ENCODE measurements at places on chromosomes 11 and 22.

- DNase-seq, result peak; percentile 42
Measured at GRCh38 chr22:50010676-50011446, 1.7 kb downstream of the IL17REL start.

DNA sequence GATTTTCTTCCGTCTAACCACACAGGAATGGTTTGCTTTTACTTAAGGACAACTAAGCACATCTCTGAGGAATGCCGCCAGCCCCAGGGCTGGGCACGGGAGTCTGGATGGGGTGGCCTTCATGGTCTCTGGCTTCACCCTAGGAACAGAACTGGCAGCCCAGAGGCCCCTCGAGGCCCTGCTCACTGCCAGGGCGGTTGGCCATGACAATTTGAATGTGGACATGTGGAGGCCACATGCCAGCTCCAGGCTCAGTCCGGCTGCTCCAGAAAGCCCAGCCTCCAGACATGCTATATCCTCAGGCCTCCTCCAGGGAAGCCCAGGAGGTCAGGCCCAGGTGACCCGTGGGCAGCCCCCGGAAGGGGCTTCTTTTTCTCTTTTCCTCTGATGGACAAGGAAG is 84.0 kb upstream of the FGF3 start:
- DNase-seq, result no peak

DNA sequence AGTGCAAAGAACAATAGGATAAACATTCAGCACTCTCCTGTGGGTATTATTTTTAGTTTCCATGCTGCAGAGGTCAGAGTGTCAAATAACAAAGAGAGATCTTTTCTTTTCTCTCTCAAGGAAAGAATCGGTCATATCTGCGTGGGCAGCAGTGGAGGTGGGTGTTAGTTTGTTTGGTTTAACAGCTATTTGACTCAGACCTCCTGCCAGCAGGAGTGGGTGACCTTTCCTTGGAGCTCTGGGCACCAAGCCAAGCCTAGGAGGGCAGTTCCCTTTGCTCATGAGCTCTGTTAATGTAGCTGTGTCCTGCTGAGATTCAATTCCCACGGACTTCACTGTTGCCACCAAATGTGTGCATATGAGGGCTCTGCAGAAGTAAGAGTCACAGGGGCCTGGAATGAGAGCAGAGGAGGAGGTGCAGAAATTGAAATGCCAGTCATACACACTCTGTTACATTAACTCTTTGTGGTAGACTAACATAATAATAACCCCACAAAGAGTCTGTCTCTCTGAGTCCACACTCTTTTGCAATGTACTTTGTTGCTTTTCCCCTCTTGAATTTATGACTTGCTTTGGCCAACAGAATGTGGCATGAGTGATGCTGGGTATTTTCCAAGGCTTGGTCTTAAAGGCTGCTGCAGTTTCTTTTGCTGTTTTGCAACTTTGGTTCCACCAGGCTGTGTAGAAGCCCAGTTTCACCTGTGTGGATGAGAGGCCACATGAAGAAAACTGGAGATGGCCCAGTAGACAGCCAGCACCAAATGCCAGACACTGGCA is 76.0 kb upstream of the GRK3 start:
- no peak for DNase-seq

- DNase-seq, result no peak
Measured at GRCh38 chr11:43941257-43941994, 1.0 kb upstream of the C11orf96 start.

GRCh38 chr11:18193010-18193409 is 20.4 kb downstream of the MRGPRX4 start:
- no peak for DNase-seq

- no peak for DNase-seq
Measured at GRCh38 chr22:31754813-31755212, 994 bp downstream of the DEPDC5 start.

GRCh38 chr11:95863486-95864140 is 60.3 kb downstream of the MTMR2 start:
- DNase-seq, result no peak

DNA sequence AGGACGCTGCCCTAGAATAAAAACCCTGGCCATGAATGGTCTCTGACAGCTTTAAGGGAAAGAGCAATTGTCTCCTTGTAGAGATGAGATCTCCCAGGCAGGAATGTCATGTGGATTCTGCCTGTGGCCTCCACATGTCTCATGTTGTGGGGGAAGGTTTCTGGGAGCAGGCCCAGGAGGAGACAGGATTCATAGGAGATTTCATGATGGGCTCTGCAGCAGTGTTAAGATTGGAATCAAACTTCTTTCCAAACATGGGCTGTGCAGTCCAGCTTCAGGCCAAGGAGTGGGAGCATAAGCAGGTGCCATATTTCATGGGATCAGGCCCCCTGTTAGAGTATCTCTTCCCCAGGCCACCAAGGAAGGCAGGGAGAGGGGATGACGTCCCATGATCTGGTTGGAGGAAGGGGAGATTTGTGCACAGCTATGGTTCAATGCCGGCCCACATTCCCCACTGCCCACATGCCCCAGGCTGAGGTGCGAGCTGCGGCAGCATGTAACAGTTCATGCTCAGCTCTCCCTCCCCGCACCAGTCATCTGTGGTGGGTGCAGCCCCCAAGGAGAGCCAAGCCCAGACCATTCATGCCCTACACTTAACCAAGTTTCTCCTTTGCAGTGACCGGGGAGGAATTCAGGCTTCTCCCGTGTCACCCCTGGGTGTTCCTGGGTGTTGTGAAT is 42.5 kb downstream of the LMO1 start:
- no peak for DNase-seq

- no peak for DNase-seq
Measured at GRCh38 chr11:117309310-117309709, 6.7 kb downstream of the BACE1 start.

- DNase-seq, result no peak
Measured at GRCh38 chr22:37353839-37354238, 71.5 kb downstream of the CYTH4 start.

DNA sequence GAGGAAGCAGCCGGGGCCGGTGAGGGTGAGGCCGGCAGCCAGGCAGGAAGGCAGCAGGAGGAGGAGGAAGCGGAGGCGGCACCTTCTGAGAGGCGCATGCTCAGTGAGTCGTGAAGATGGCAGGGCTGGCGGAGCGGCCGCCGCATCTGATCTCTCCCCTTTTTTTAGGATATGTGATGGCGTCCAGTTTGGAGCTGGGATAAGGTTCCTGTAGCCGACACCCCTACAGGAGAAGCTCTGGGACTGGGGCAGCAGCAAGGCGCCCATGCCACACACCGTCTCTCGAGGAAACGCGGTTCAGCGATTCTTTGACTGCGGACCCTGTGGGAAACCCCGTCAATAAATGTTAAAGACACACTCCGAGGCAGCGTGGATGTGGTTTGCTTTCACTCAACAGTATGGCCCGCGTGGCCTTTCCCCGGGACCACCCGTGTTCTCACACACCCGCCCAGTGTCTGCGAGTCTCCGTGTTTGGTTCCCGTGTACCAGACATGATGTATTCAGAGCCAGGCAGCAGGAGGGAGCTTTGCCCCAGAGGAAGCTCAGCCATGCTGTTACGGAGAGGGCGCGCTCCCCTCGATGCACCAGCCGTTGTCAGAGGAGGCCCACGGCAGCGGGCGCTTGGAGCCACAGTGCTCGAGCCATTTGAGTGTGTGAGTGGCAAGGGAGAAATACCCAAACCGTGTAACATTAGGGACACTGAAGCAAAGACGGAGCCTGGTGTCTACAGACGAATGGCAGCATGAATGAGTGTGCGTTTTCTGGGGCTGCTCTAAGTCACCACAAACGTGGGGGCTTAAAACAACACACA is 27.7 kb upstream of the PARVB start:
- DNase-seq, result peak; percentile 51

DNA sequence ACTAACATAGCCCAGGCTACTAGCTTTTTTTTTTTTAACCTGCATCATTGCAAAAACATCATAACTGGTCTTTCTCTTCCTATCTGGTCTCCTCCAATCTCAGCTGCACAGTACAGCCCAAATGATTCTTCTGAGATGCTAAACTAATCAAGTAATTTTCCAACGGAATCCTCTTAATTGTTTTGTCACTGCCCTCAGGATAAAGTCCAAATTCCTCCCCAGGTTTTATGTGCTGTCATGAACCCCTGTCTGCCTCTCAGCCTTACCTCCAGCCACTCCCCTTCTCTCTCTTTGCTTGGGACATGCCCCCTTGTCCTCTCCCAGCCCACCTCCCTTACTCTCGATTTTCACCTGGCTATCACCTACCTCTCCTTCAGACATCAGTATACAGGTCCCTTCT is 12.5 kb downstream of the APBB1 start:
- DNase-seq, result no peak

DNA sequence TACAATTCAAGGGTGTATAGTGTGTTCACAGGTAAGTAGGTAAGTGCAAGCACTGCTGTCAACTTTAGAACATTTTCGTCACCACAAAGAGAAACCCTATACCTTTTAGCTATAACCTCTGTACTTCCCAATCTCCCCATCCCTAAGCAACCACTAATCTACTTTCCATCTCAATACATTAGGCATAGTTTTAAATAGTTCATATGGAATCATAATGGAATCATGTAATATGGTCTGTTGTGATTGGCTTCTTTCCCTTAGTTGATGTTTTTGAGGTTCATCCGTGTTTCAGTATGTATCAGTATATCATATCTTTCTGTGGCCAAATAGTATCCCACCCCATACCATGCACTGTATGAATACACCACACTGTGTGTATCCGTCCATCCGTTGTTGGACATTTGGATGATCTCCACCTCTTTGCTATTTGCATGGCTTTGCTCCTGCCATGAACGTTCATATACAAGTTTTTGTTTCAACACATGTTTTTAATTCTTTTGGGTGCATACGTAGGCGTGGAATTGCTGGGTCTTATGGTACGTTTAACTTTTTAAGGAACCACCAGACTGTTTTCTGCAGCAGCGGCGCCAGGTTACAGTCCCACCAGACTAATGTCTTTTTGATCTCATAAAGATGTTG is 27.7 kb upstream of the OPCML start:
- no peak for DNase-seq

DNA sequence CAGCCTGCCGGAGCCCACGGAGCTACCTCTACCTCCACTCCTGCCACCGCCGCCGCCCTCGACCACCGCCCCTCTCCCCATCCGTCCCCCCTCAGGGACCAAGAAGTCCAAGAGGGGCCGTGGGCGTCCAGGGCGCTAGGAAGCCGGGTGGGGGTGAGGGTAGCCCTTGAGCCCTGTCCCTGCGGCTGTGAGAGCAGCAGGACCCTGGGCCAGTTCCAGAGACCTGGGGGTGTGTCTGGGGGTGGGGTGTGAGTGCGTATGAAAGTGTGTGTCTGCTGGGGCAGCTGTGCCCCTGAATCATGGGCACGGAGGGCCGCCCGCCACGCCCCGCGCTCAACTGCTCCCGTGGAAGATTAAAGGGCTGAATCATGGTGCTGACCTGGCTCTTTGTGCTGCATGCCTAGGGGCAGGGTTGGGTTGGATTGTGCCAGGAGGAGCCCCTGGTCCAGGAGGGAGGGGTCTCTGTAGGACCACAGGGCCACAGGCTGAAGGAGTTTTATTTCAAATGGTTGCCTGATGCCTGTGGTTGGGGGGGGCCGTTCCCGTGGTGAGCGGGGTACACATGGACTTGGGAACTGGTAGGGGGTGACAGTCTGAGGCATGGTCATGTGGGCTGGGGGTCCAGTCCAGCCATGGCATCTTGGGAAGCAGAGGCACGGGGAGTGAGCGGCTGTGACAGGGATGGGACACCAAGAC is 2.3 kb downstream of the PTPRCAP start:
- no peak for DNase-seq

DNA sequence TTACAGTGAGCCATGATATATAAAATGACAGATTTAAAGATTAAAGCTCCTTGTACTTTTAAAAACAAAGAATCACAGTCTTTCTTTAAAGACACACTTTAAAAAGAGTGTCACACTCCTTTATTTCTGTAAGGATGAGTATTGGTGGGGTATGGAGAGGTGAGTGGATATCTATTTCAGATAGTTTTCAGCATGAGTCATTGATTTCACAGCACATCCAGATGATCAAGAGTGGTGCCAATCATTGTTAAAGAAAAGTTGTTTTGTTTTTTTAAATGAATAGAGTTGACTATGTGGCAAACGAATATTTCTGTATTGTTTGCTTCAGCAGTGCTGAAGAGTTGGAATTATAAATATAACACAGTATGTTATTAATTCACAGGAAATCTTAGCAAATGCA is 52.5 kb downstream of the FAR1 start:
- no peak for DNase-seq

GRCh38 chr11:103881584-103881983 is 154.9 kb upstream of the DDI1 start:
- DNase-seq, result no peak

DNA sequence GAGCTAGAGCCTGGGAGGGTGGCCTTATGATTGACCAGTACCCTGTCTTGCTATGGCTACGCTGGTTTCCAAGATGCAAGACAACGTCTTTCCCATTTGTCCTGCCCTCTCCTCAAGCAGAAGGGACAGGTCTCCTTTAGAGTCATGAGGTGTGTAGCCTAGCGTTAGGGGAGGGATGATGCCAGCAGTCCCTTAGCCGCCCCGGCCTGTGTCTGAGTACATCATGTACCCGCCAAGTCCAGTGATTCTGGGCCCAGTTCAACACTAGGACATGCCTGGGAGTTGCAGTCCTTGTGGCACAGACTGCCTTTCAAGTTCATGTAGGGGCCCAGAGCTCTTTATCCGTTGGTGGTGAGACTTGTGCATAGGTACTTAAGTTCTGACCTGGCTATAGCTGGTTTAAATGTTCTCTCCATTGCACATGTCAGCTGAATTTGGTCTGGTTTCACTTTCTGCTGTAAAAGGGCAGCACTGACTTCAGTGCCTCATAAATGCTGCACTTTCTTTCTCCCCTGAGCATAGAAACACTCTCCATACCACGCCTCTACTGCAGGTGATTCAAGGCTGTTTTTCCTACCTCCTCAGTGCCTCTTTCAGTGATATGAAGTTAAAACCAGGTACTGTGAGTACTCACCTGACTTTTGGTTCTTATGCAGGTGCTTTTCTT is 151.1 kb downstream of the METTL15 start:
- no peak for DNase-seq

GRCh38 chr11:84012171-84012826 is 726.1 kb upstream of the CCDC90B start:
- DNase-seq, result no peak

DNA sequence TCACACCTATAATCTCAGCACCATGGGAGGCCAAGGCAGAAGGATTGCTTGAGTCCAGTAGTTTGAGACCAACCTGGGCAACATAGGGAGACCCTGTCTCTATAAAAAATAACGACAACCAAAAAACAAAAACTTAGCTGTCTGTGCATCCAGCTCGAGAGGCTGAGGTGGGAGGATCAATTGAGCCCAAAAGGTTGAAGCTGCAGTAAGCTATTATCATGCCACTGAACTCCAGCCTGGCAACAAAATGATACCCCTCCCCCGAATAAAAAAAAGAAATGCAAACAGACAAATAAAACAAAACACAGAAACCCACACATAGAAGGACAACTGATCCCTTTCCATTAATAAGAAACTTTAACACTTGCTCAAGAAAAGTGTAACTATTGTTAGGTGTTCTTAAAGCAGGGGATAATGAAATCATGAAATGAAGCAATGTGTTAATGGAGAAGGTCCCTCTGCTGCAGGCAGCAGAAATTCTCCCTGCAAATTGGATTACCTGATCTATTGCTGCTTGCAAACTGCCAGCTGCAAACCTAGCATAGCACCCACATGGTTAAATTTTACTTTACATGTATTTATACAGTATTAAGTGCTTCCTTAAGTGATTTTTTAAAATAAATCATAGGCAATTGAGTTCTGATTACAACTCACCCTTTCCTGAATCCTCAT is 226.3 kb downstream of the SBF2 start:
- DNase-seq, result no peak

Measured in activated T-cell treated with anti-CD3 and anti-CD28 coated beads for 1 hour (primary cell).